ENCODE measurements at places on chromosomes 7 and 10.

DNA sequence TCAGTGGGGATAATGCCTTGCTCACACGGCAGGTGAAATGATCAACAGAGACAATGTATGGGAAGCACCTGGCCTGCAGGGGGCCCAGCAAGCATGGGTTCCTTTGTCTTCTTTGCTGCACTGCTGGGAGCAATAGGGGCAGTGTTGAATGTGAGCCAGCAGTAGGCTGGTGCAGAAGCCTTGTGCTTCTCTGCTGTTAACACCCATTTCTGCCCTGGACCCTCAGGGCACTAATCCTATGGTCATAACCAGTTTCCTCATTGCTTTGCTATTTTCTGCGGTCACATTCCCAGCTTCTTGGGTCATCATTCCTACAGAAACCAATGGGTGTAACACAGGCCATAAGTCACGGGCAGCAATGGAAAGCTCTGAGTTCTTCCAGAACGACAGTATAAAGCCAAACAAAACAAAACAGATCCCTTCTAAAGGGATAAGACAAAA lies 10.9 kb upstream of the LGI1 start:
- no peak for DNase-seq

DNA sequence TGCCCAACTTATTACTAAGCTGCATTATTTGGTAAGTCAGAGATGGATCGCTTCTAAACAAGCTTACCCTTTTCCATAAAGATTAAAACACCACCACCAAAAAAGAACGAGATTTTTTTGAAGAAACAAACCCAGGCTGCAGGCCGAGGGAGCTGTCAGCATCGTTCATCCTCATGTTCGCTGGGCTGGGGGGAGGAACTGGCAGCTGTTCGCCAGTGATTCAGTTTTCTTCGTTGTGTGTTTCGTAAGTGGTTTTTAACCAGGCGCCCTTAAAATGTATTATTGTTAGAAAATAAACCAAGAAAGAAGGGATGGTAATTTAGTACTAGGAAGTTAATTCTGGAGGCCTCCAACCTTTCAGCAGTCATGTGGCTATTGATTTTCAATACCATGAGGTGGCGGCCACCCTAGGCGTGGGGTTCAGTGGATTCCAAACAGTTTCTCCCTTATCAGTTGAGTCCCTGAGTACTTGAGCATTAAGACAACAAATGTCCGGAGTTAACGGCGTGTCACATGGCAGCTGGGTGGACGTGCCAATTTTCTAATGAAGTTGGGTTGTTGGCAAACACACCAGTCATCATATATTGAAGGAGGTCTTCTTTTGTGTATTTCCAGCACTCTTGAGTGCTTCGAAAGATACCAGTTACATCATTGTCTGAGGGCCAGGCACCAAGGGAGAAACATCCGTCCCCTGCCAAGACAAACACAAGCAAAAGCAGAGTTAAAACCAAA lies 173.2 kb downstream of the EBF3 start:
- DNase-seq: no peak

- DNase-seq: no peak
Observed at GRCh38 chr7:77631820-77632219, 64.4 kb upstream of the RSBN1L start.

GRCh38 chr7:27196287-27196767 lies 3.6 kb downstream of the HOXA13 start:
- peak; percentile 79 for DNase-seq

GRCh38 chr7:80918399-80918798 lies 452 bp downstream of the SEMA3C start:
- DNase-seq: no peak

GRCh38 chr7:145698526-145699262 lies 417.9 kb upstream of the CNTNAP2 start:
- DNase-seq: no peak

DNA sequence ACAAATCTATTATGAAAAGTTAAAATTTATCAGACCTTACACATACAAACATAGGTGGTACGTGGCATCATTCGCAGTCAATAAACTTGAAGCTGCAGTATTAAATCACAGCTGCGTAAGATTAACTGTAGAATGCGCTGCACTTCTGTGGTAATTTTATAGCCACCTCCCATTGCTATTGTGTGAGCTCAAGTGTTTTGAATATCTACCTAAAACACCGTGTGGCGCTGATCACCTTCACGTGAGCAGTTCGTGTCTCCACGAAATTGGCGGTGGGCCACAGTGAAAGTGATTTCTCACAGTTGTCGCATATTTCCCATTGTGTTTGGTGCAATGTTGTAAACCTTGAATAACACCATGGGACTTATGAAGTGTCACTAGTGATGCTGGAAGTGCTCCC lies 102.8 kb downstream of the PLPP4 start:
- DNase-seq: no peak

DNA sequence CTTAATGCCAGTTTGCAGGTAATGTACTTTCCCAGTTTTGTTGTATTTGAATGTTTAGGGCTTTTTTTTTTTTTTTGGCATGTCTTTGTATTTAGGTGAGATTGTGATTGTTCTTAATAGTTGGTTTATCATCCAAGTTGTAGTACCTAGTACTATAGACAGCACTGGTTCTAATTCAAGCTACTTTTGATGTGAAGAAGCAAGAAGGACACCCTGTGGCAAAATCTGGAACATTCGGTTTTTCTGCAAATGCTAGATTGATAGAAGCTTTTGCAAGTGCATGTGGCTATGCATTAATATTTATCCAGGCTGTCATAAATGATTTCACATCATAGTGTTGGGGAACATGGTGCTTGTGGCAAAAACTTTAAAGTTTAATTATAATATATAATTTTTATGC lies 248.9 kb downstream of the FOXP2 start:
- DNase-seq: no peak

- DNase-seq: no peak
Observed at GRCh38 chr10:20058135-20058534, 241.9 kb downstream of the PLXDC2 start.

DNA sequence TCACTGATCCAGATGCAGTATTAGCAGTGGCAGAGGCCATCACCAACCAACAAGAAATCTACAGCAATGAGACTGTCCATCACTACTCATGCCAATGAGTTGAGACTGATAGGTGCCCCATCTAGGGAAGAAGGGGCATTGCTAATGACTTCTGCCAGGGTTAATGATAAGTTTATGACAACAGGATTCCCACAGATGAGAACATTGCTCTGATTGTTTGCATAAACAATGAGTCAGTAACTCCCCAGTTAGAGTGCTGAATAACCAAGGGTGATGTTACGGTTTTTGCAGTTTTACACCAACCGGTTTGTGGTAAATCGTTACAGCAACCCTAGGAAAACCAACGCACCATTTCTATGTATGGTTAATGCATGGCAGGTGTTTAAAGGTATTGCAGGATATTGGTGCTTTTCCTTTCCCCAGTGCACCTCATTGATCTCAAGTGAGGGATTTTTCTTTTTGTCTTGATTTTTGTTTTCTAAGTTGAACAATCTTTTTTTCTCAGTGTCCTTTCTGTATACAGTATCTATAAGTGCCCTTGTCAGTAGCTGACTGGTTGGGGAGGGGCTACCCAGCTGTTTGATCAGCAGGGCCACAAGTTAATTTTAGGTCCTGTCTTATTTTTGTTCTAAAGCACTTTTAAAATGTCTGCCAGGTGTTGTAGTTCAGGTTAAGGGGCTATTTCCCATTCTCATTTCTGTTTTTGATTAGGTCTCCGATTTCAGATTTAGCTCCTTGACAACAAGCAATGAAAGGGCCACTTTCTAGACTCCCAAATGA lies 3.9 kb upstream of the CSGALNACT2 start:
- DNase-seq: no peak

DNA sequence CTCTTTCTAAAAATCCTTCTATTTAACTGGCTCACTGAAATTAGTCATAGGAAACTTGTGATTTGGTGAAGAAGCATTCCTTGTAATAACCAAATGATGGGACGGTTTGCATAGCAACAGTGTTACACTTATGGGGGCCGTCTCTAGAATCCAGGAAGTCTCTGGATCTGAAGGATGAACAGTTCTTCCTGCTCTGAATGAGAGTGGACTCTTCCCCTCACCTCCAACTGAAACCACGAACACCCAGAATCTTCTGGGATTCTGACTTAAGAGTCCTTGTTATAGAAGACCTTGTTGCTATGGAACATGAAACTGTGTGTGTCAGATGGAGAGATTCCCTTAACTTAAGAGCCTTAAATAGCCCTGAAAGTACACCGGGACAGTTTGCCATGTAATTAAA lies 23.2 kb downstream of the NOLC1 start:
- no peak for DNase-seq

DNA sequence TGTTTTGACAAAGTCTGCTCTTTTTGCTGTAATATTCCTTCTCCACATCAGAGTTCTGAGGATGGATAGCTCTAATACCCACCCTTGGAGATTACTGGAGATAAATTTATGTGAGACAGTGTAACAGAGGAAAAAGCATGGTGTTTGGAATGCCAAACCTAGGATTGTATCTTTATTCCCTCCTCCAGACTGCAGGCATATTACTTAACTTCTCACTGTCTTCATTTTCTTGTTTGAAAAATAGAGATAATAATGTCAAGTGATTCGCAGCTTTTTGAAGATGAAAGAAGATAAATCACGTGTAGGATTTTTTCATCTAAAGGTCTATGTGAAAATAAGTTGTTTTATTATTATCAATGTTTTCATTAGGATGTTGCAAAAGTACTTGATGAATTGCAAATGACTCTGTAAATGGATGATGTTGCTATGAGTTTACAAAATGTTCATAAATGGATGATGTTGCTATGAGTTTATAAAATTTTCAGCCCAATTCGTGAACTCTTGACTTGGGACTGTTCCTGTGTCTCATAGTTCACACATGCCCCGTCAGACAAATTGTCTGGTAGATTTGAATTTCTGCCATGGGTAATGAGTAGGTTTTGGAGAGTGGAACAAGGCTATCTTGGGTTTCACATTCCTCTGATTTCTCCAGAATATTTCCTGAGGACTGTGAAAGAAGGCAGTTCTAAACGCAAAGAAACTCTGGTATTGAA lies 113.1 kb upstream of the IGFBP3 start:
- no peak for DNase-seq

DNA sequence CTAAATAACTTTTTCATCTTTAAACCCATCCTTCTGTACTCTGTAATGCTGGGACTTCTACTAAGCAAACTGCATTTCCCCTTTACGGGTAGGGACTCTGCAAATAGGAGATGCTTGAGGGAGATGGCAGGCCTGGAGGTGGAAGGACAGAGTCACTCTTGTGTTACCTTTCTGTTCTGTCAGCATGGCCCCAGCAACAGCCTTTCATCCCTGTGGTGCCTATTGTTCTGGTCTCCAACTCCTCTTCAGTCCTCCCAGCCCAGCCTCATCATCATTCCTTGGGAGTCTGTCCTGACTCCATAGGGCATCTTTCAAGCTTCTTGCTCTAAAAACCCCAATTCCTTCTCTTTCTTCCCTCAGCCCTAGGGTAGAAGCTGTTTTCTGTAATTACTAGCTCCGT lies 230.0 kb downstream of the SNX13 start:
- no peak for DNase-seq

DNA sequence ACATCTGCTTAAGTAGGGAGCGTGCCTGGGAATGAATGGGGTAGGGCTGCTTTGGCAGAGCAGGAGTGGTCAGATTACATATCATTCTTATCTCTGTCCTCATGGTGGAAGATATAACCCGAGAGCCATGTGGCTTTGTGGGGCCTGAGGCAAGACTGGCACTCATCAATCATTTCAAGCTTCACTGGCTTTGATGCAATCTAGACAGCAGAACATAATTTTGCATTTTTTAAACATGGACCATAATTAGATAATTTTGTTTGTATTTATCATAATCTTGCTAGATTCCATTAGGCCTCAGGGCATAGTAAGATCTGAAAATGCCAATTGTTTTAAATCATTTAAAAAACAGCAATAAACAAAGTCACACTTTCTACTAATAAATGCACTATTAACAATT lies 480.3 kb downstream of the NXPH1 start:
- no peak for DNase-seq

- DNase-seq: no peak
Observed at GRCh38 chr7:135843214-135843613, 94.6 kb upstream of the FAM180A start.

DNA sequence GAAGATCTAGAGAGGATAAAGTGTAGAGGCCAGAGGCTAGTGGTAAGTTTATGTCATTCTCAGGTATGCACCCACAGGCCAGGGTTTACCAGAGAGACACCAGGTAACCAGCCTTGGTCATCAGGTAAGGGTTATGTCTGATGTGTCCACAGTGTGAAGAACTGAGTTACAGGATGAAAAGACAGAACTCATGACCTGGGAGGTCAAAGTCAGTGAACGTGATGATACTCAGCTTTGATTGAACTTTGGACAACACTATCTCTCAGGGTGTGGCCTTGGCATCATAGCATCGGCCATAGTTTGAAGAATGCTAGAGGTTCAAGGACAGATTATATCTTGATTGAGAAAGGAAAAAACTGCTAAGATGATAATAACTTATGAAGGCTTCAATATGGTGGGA lies 37.5 kb downstream of the MGAM start:
- DNase-seq: no peak

- DNase-seq: no peak
Observed at GRCh38 chr7:142669074-142669654, 80.1 kb upstream of the PRSS1 start.

- no peak for DNase-seq
Observed at GRCh38 chr10:5735119-5735518, 50.5 kb downstream of the TASOR2 start.

- no peak for DNase-seq
Observed at GRCh38 chr7:77352665-77353406, 63.3 kb downstream of the GSAP start.

DNA sequence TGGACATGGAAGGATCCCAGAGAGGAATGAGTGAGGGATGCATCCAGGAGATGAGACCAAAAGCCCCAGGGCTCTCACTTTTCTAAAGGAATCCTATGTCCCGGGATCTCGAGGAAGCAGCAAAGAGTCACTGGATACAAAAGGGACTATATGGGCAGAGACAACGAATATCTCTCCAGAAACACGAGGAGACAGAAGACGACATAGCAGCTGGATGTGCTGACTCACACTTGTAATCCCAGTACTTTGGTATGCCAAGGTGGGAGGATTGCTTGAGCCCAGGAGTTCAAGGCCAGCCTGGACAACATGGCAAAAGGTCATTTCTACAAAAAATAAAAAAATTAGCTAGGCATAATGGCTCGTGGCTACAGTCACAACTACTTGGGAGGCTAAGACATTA lies 24.7 kb upstream of the MSMB start:
- DNase-seq: no peak

DNA sequence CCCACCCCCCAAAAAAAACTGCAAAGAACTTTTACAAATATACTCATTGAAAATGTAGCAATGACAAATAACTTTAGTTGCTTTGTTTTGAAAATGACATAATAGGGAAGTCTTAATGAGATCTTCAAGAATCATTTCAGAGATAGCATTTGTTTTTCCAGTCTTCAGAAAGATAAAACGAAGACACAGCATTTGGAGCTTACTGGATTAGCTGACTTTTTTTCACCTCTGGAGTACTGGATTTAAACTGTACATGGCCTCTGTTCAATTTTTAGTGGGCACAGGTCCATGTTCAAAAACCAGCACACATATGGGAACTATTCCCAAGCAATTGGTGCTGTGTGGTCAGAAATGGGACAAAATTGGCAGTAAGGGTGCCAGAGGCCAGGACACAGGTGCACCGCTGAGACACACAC lies 3.9 kb downstream of the RAB11FIP2 start:
- DNase-seq: no peak

- no peak for DNase-seq
Observed at GRCh38 chr7:36301914-36302771, 87.5 kb upstream of the ANLN start.

- no peak for DNase-seq
Observed at GRCh38 chr7:16804674-16805439, at the start of gene AGR2. AGR2 (minus strand) TSS chr7:16804999; CDS start chr7:16801796, 3,203 bp downstream.

Data from heart left ventricle (tissue), 16 donors.